Astrocyte (in vitro differentiated cells and primary cell): ENCODE measurements at places on chromosomes 6 and 20. TPM values are rescaled to one million over a fixed set of nuclear protein-coding genes. Genes with fewer than 3 reads are reported as not detected.

- no peak for DNase-seq
Observed at GRCh38 chr6:124968401-124968800, 6.2 kb downstream of the RNF217 start.

DNA sequence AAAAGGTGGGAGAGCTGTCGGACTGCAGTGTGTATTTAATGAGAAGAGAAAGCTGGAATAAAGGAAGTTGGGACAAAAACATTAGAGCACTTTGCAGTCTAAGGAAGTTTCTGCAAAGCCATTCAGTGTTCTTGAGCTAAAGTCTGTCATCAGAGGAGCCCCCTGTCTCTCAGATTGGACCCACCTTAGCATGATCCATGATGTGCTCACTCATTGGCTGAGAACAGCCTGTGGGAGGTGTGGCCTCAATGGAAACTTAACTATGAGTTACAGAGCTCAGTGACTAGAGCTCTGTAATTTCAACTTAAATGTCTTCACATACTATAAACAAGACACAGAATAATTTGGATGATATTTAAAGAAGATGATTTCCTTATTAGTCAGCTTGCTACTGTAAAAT, 437.0 kb downstream of the BTBD3 start:
- DNase-seq: no peak

- no peak for DNase-seq
Observed at GRCh38 chr20:52291109-52291508, 99.5 kb upstream of the ZFP64 start.

- no peak for DNase-seq
Observed at GRCh38 chr20:57159193-57159851, 107.1 kb downstream of the BMP7 start.

DNA sequence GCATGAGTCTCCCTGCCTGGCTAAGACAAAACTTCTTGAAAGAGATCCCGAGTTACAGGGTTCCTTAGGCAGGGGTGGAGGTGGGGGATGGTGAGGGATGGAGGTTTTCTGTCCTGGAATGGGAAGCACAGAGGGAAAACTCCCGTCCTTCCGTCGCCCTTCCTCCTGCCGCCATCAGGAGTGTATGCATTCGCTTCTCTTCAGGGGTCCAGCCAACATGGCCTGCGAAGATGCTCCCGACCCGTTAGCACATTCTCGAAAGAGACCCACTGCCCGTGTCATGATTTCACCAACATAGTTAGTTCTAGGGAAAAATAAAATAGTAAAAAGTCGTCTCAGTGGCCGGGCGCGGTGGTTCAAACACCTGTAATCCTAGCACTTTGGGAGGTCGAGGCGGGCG, 37.1 kb downstream of the KIF25 start:
- DNase-seq: no peak

GRCh38 chr6:1599469-1599868, 10.2 kb upstream of the FOXC1 start:
- no peak for DNase-seq

- no peak for DNase-seq
Observed at GRCh38 chr20:35849706-35850105, 77.9 kb downstream of the PHF20 start.

DNA sequence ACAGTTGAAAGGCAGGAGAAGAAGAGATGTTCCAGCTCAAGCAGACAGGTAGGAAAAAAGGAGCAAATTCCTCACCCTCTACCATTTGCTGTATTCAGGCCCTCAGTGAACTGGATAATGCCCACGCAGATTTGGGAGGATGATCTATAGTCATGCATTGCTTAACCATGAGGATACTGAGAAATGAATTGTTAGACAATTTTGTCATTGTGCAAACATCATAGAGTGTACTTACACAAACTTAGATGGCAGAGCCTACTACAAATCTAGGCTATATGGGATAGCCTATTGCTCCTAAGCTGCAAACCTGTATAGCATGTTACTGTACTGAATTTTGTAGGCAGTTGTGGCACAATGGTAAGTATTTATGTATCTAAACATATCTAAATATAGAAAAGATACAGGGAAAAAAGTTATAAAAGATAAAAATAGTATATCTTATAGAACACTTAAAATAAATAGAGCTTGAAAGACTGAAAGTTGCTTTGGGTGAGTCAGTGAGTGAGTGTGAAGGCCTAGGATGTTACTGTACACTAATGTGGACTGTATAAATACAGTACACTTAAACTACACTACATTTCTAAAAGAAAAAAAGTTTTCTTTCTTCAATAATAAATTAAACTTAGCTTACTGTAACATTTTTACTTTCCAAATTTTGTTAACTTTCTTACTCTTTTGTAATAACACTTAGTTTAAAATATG, 672.3 kb downstream of the UTRN start:
- peak; percentile 26 for DNase-seq

- DNase-seq: no peak
Observed at GRCh38 chr6:53446151-53446550, 97.4 kb upstream of the ELOVL5 start.

DNA sequence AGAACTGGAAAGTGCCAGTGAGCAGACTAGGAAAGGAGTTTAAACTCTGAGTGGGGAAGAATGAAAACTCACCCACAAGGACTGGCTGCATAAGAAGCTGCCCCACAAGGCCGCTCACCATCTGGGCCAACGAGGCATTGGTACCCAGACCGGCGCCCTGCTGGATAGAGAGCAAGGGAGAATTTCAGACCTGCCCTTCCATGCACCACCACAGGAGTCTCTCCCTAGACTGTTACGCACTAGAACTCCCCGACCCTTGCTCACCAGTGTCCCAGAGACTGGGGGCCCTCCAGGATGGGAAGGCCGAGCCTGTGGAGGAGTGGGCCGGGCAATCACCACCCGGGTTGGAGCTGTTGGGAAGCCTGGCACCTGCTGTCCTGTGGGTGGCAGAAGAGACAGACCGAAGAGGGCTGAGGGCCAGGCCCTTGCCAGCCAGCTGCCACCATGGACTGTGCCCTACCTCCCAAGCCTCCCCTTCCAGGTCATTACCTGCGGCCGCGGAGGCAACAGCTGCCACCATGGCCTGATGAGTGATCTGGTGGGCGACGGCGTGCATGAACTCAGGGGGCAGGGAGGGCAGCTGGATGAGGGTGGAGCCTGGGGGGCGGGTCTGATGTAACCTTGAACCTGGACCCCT, 8.5 kb downstream of the BAG6 start:
- no peak for DNase-seq

GRCh38 chr6:42984924-42985475, 630 bp downstream of the PPP2R5D start:
- no peak for DNase-seq

GRCh38 chr20:38017959-38018358, 15.3 kb downstream of the TTI1 start:
- DNase-seq: no peak

DNA sequence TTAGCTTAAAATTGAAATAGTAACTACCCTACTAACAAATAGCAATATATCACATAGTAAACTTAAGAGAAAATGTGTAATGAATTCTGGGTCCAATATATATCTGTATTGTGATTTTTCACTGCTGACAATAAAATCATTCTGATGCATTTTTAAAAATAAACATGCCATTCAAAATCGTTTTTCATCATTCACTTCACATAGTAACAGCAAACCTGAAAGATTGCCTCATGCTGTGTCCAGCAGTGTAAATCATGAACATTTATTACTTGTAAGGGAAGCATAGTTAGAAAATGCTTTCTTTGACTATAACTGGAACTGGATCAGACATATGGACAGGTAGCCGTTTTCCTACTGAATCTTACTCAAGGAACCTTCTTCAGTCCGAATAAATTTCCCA, 446.1 kb downstream of the UTRN start:
- DNase-seq: no peak

GRCh38 chr6:72406517-72406916, 215.3 kb upstream of the KCNQ5 start:
- DNase-seq: no peak

- no peak for DNase-seq
Observed at GRCh38 chr6:15768999-15769398, 106.2 kb upstream of the DTNBP1 start.

GRCh38 chr6:20873425-20874190, 339.4 kb downstream of the CDKAL1 start:
- DNase-seq: no peak

DNA sequence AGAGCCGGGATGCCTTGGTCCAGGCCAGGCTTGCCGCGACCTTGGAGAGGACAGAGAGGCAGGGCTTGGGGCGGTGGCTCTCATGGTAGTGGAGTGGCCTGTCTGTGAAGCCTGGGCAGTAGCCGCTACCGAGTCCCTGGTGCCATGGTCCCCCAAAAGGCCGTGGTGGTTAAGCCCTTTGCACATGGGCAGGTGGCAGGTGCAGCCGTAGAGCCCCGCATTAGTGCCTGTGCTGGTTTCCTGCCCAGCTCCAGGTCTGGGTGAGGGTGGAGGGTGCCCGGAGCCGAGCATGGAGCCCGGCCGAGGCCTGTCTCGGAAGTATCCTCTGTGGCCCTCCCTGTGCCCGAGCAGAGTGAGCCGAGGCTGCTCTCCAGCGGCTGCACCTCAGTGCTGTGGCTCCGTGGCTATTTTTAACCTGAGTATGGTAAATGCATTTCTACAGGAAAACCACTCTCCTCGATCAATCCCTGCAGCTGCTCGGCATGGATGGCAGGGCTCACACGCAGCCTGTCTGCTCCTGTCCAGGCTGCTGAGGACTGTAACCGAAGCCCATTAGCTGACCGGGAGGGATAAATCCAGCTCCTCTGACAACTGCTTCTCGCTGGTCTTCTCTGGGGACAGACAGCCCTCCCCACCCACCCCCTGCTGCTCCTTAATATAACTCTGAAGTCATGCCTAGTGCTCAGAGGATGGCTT, 36.3 kb upstream of the GATA5 start:
- DNase-seq: no peak

GRCh38 chr6:154219250-154219649, 137.4 kb downstream of the IPCEF1 start:
- no peak for DNase-seq

DNA sequence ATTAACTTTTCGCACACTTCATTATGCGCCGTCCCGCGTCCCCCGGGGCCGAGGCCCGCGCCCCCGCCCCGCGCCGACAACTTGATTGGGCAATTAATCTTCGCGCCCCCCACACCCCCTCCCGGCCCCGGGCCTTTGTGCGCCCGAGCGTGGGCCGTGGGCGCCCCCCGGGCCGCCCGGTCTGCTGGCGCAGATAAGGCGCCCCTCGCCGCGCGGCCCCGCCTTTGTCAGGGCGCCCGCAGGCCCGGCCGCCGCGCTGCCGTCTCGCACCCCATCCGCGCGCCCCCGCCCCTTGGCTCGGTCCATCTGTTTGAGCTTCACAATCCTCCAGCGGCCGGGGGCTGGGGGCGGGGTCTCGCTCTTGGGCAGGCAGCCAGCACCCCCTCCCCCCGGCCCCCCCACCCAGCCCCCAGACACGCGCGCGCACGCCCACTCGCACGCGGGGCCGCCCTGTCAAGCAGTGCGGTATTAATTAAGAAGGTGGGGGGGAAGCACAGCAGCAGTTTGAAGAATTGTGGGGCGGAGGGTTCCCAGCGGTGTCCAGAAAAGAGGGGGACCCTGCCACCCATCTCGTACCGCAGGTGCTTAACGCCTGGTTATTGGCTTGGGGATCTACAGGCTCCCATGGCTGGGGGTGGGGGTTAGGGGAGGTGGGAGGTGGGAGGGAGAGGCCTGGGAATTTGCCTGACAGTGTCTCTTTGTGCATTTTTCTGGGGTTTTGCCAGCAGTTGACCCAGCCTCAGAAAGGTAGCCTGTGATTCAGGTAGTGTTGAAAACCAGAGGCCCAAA, 34.6 kb upstream of the SCRT2 start:
- no peak for DNase-seq

DNA sequence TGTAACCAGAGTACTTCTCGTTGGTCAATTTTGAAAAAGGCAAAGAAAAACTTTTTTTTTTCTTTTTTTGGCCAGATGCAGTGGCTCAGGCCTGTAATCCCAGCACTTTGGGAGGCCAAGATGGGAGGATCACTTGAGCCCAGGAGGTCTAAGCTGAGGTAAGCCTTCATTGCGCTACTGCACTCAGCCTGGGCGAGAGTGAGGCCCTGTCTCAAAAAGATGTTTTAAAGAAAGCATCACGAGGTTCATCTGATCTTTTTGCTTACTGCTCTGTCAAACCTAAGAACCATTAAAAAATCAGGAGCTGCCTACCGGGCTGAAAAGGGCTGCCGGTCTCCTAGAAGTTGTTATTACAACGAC, 607 bp downstream of the LYRM2 start:
- no peak for DNase-seq

DNA sequence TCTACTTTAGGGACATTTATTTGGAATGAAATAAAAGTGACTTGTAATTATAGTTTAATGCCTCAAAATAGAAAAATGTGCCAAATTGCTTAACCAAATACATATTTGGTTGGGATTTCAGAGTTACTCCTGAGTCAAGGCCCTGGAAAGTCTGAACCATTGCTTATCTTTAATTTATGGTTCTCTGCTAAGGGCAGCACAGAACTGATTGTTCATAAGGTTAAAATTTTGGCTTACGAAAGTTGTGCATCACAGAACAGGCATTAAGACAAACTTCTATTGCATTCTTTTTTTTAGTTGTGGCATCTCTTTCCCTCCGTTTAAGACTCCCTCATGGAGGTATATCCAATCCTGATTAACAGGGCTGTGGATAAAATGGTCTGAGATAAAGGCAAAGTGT, 92.2 kb upstream of the TENT5A start:
- DNase-seq: peak; percentile 72

DNA sequence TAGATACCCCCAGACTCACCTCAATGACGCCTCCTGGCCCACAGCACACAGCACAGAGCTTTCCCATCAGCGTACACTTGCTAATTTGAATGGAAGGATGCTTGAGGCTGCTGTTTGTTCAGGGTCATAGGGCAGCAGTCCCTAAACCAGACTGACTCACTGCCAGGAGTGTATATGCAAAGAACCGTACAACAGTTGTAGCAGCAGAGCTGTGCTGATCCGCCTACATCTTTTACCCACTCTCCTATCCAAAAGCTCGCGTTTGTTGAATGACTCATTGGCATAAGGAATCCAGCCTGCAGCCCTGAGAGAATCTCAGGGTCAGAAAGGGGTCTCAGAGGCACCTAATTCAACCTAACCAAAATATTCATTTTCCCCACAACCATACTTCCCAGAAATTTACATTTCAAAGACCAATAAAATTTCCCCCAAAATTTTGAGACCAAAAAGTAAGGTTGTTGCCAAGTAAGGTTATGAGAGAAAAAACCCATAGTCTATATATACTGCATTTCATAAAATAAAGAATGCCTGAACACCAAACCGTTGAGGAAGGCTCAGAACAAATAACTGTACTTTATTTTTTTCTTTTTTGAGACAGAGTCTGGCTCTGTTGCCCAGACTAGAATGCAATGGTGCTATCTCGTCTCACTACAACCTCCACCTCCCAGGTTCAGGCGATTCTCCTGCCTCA, 35.3 kb upstream of the CCND3 start:
- peak; percentile 84 for DNase-seq

GRCh38 chr20:21125072-21125848, 622 bp upstream of the KIZ start:
- peak; percentile 22 for DNase-seq

Gene CRISP1
- not detected in 2 replicates for total RNA-seq

Gene NUP153
- 44.8 and 51.6 TPM in 2 replicates for total RNA-seq

Gene TMEM14B
- total RNA-seq: 52.2 and 52.8 TPM in 2 replicates

Gene GGTLC1
- total RNA-seq: not detected in 2 replicates

Gene SNAP25
- 3.9 and 5.2 TPM in 2 replicates for total RNA-seq

Gene TMC2
- not detected in 2 replicates for total RNA-seq

Gene SLC2A4RG
- total RNA-seq: 65.6 and 68.3 TPM in 2 replicates

Gene CALHM4
- total RNA-seq: 0.20 TPM in 1 of 2 replicates, not detected in the other

Gene HRH3
- 0.07 TPM in 1 of 2 replicates, not detected in the other for total RNA-seq

Gene CRYBG1
- 0.64 and 1.4 TPM in 2 replicates for total RNA-seq

Gene PNPLA1
- total RNA-seq: not detected in 2 replicates

Gene SIRPB1
- total RNA-seq: not detected in 2 replicates

Gene SPATS1
- not detected in 2 replicates for total RNA-seq

Gene KCNK15
- total RNA-seq: 0.14 and 0.17 TPM in 2 replicates

Gene LAMA2
- 1.7 and 1.8 TPM in 2 replicates for total RNA-seq

Gene PSMB8
- total RNA-seq: 45.5 and 57.5 TPM in 2 replicates

Gene CD164
- 345 and 359 TPM in 2 replicates for total RNA-seq

Gene ISM1
- total RNA-seq: 0.50 and 0.98 TPM in 2 replicates

Gene BMP7
- 12.3 and 15.3 TPM in 2 replicates for total RNA-seq
